G401 (cell line): ENCODE measurements at places on chromosomes 6 and 20.

GRCh38 chr6:3226481-3227362 is 731 bp downstream of the TUBB2B start:
- no peak for DNase-seq

DNA sequence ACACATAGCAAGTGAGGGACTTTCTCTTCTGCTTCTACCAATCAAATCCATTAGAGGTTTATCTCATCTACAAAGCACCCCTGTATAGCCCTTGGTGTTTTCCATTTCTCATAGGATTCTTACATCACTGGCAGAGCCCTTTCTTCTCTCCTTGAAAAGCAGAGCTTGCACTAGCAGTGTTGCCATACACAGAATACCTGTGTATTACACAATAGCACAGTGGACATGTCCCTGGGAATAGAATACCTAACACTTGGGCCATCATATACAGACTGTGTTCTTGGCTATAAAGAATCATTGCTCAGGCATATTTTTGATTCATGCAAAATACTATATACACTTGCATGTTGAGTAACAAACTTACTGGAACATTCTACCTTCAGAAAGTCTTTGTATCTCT is 582.0 kb downstream of the KIF16B start:
- DNase-seq = no peak

- no peak for DNase-seq
These were observed 177.1 kb downstream of the ZDHHC14 start for GRCh38 chr6:157558049-157558448.

- peak; percentile 88 for DNase-seq
These were observed 44.1 kb downstream of the VIP start for GRCh38 chr6:152794696-152795095.

DNA sequence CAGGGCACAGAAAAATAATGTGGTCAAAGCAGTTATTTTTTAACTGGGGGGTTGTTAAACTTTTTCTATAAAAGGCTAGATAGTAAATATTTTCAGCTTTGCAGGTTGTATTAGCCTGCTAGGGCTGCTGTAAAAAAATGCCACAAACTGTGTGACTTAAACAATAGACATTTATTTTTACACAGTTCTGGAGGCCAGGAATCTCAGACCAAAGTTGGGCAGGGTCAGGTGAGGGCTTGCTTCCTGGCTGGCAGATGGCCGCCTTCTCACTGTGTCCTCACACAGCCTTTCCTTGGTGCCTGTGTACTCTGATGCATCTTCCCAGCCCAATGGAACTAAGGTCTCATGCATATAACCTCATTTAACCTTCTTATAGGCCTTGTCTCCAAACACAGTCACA is 294.7 kb downstream of the PTPRT start:
- no peak for DNase-seq
